ENCODE measurements at places on chromosomes 4 and X. TPM values are rescaled to one million over a fixed set of nuclear protein-coding genes. Genes with fewer than 3 reads are reported as not detected.

Gene RTL5
- total RNA-seq = 7.8 TPM

Gene ARMCX1
- 71.4 TPM for total RNA-seq

Gene NDST4
- total RNA-seq = 1.6 TPM

Gene VCX3B
- not detected for total RNA-seq

Gene TMEM154
- 0.63 TPM for total RNA-seq

Gene FLNA
- 148 TPM for total RNA-seq

Gene F9
- not detected for total RNA-seq

Gene TGIF2LX
- not detected for total RNA-seq

Gene ATP1B4
- not detected for total RNA-seq

Gene TLL1
- 1.3 TPM for total RNA-seq

Gene GASK1B
- 8.8 TPM for total RNA-seq

Gene PLXNA3
- 53.2 TPM for total RNA-seq

Gene SCD5
- total RNA-seq = 270 TPM
